ENCODE measurements at places on chromosomes 4 and X.

DNA sequence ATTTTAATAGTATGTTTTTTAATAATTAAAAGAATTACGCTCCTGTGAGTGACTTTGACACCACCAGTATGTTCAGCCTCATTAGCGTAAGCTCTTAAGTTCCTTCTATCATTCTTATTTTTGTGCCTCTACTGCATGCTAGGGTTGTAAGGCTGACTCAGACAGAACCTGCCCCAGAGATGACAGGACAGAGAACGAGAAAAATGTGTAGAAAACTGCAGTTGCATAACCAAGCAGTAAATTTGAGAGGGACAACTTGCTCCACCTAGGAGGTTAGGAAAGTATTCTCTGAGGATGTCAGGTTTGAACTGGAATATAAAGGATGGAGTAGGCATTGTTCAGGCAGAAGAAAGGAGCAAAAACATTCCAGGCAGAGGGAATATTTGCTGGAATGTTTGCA is 98.7 kb downstream of the NFKB1 start:
- no peak for DNase-seq

DNA sequence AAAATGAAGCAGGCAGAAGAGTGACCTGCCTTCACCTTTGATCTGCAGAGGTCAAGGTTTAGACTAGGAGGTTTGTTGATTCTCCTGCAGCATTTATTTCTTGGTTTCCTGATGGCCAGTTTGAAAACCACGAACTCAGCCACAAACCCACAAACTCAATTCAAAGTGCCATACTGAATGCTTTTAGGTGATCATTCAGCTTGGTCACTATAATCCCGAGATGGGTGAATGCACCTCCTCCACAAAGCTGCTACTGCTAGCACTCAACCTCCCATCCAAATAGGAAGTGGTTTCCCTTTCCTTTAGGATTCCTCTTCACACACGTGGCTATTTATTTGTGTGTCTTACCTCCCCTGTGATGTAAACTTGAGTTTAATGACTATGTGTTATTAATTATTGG is 225.2 kb downstream of the MID1 start:
- DNase-seq, result no peak

GRCh38 chr4:3043282-3044020 is 30.9 kb downstream of the HTT-AS start:
- DNase-seq, result no peak

DNA sequence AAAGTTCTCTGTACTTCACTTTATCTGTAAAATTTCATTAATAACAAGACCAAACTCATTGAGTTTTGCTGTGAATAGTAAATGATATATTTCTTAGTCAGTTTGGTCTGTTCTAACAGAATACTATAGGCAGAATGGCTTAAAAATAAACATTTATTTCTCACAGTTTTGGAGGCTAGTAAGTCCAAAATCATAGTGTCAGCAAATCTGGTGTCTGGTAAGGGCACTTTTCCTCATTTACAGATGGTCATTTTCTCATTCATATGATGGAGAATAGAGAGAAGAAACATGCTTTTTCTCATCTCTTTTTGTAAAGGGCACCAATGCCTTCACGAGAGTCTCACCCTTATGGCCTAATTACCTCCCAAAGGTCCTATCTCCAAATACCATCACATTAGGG is 415.1 kb downstream of the FAM133A start:
- no peak for DNase-seq

DNA sequence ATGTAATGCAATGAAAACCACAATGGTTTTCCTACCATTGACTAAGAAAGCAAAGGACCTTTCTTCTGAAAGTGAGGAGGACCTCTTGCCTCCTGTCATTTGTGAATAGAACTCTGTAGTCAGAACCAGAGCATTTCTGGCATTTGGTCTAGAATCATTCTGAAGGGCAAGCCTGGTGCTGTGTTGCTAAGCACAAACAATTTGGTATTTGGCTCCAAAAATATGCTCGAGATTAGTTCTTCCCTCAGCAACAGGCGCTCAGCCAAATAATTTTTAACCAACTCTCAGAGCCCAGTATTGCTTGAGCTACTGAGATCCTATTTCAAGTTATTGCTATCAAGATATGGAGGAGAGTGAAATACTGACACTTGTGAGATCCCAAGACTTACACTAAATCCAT is 71.0 kb downstream of the SNCA start:
- no peak for DNase-seq

- peak; percentile 64 for DNase-seq
Observed at GRCh38 chr4:54226404-54227255, 2.5 kb upstream of the PDGFRA start.

- no peak for DNase-seq
Observed at GRCh38 chr4:71300964-71301363, 37.9 kb upstream of the SLC4A4 start.

- DNase-seq, result no peak
Observed at GRCh38 chr4:25174674-25175073, 14.4 kb upstream of the SEPSECS start.

GRCh38 chr4:169385376-169385775 is 114.6 kb upstream of the SH3RF1 start:
- no peak for DNase-seq

DNA sequence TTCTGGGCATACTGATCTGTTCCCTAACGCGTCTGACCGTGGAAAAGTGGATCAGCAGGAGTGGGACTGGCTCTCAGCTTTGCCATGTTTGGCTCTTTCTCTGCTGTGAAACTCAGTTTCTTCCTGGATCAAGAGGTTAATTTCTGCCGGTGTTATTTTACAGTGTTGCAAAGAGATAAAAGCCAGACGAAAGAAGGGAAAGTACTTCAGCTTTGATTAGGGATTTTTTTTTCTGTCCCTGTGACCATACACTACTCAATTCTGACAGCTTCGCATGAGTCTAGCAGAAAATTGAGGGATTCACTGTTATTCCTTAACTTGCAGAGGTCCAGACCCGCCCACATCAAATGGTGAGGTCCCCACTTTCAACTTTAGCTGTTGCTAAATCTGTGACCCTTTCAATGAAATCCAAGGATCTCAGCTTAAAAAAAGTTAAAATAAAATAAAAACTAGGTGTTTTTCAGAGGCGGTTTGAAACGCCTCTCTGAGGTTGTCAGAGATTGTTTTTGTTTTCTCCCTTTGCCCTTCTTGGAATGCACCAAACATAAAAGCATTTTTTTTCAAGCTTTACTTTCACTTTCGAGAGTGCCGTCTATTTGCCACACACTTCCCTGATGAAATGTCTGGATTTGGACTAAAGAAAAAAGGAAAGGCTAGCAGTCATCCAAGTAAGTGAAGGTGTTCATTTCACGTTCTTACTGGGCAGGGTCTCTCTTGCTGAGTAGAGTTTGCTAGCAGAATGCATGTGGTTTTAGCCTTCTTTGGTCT is at the start of gene TLR3:
Gene TLR3 (plus strand): TSS at position 576 of the 768 bp plus-strand sequence. CDS start 7,464 bp downstream, outside the sequence.
- no peak for DNase-seq

DNA sequence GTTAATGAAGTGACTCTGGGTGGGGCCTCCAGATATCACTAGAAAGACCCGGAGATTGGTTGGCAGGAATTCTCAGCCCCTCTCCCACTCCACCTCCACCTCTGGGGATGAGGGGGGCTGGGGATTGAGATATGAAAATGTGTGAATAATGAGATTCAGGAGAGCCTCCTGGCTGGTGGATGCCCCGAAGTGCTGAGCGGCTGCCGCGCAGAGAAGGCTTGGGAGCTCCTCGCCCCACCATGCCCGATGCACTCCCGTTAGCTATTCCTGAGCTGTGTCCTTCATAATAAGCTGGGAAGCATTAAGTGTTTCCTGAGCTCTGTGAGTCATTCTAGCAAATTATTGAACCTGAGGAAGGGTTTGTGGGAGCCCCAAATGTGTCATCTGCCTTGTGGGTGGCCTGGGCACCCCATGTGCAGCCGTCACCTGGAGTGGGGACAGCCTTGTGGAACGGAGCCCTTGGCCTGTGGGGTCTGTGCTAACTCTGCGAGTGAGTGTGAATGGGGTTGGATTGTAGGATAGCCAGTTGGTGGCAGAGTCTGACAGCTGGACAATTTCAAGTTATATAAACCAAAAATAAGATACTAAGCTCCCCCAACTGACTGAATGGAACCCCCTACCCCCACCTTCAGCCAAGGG is 4.4 kb upstream of the MAEA start:
- DNase-seq, result no peak

DNA sequence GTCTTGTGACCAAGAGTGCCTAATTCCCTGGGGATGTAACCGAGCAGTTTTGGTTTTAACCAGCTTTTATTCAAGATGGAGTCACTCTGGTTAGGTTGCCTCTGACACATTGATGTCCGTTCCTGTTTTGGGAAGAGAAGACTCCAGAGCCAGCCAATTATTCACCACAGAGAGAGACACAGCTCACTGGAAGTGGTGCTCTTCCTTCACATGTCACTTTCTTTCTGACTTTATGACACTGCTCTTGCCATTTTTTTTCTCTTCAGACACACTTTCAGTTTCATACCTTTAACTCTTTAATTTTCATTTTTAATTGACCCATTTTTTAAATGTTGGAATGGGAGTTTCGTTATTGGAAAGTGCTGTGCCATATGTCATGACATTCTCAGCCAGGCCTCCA is 418.4 kb upstream of the FSTL5 start:
- DNase-seq, result no peak

DNA sequence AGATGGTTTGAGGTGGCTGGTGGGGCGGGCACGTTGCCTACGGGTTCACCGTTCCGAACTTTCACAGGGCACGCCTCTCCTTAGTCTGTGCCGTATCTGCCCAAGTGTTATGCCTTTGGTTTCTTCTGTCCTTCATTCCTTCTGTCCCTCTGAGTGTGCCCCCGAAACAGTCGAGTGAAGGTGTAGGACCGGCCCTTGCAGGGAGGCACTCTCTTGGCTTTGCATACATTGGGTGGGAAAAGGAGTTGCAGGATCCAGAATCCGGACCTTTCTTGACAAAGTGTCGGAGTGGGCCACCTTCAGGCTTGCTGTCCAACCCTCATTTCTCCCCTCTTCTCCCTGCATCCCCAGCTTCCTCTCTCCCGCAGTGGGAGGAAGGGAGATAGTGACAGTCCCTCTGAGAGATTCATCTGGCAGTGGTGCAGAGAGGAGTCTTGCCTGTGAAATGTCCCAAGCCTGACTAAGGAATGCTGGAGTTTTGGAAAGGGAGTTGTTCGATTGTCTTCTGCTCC is 569 bp downstream of the ARFIP1 start:
- DNase-seq, result peak; percentile 63

GRCh38 chr4:151717314-151717713 is 43.5 kb downstream of the GATB start:
- no peak for DNase-seq

DNA sequence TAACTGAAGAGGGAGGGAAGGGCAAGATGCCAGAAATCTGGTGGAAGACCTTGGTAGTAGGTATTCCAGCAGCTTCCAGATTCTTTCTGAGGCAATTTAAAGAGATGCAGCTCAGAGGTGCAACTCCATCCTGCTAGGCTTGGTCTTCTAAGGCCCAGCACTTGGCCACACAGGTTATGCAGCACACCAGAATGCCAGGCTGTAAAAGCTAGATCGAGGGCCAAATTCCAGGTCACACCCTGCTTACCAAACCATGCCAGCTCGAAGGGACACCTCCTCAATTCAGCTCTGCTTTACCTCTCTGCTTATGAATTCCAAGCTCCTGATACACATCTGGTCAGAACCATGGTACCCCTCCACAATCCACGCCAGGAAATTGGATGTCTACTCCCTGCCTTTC is 19.8 kb upstream of the ATXN3L start:
- no peak for DNase-seq

- DNase-seq, result no peak
Observed at GRCh38 chrX:1306909-1307625, 29.5 kb upstream of the IL3RA start.

DNA sequence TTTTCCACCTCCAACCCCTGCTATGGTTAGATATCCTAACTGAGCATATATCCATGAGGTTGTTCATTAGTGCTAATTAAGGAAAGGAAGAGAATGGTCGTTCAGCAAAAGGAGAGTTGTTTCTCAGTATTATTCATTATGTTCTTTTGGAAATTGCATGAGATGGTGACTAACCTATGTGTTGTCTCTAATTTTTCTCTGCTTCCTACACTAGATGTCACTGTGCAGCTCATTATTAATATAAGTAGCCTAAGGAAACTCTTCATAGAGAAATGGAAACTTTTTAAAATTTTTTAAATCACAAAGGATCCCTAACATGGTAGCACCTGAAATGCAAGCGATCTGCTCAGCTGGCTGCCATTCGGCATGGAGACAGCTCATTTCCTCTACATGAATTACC is 67.7 kb upstream of the FAM9A start:
- DNase-seq, result no peak

- DNase-seq, result peak; percentile 40
Observed at GRCh38 chrX:128929271-128930057, 593.8 kb downstream of the SMARCA1 start.

GRCh38 chr4:38989487-38989886 is 42.7 kb downstream of the TMEM156 start:
- no peak for DNase-seq

DNA sequence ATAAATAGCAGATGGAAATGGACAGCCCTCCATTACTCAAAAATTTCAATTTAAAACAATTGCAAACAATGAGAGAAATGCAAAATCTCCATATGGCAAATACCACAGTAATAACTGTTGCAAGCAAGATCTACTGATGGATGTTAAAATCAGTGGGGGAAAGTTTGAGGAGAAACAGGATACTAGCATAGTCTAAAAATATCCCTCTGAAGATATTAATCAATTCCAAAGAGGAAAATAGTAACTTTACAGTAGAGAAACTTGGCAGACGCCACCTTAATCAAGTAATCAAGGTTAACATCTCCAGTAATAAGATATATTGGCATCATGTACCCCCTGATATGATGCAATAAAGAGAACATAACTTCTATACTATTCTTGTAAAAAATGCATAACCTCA is 344.8 kb downstream of the ZNF674 start:
- DNase-seq, result no peak

GRCh38 chrX:122850326-122850725 is 333.8 kb upstream of the GRIA3 start:
- no peak for DNase-seq

DNA sequence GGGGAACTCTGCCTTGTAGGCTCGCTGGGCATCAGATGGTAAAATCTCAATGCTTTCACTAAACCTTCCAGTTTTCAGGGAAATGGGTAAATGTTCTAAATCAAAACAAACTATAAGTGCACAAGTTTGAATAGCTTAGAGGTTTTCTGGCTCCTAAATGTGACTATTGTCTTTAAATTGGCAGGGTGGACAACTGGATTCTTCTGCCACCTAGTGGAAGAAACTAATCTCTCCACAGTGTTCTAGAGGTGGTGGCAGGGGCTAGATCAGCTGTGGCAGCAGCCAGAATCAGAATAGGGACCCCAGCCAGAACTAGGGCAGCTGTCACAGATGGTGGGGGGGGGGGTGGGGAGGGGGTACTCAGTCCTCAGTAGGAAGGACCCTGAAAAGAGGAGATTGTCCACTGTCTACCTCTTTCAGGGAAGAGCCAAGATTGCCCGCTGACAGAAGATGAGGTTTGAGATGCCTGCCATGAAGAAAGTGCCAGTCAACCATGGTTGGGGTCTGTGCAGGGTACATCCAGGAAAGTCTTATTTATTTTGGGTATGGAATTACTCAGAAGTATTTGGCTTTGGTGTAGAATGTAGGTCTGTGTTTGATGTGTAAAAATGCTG is 201.4 kb downstream of the CCNG2 start:
- peak; percentile 42 for DNase-seq

DNA sequence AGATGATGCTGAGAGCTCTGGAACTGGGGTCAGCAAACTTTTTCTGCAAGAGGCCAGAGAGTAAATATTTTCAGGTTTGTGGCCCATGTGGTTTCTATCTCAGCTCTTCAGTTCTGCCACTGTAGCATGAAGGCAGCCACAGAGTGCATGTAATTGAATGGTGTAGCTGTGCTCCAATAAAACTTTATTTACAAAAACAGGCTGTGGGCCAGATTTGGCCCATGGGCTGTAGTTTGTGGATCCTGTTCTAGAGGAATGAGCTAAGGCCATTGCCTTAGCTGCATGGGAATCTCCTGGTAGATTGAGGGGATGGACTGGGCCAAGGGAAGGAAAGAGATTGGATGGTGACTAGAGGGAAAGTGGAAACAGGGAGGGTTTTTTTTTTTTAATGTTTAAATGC is 36.8 kb downstream of the CLCN4 start:
- DNase-seq, result no peak
